ENCODE measurements at places on chromosomes 6 and 20.

DNA sequence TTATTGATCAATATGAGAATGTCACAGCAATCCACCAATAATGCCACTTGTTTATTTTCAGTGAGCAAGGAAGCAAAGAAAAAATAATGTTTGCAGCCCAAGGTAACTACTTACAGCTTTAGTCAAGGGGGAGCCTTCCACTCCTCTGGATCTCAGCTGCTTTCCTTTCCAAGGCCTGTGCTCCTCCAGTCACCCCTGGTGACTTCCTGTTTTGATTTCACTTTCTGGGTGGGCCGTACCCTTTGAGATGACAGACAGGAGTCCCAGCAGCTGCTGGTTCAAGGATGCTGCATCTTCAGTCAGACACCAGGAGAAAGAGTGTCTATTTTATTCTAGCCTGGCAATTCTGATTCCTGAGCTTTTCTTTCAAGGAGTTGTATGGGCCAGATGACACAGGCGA is 5.6 kb upstream of the VNN2 start:
- peak; percentile 1 for DNase-seq

GRCh38 chr20:36439040-36439730 is 102.1 kb upstream of the MYL9 start:
- peak; percentile 57 for DNase-seq

GRCh38 chr6:162363757-162364156 is 363.8 kb downstream of the PRKN start:
- no peak for DNase-seq

DNA sequence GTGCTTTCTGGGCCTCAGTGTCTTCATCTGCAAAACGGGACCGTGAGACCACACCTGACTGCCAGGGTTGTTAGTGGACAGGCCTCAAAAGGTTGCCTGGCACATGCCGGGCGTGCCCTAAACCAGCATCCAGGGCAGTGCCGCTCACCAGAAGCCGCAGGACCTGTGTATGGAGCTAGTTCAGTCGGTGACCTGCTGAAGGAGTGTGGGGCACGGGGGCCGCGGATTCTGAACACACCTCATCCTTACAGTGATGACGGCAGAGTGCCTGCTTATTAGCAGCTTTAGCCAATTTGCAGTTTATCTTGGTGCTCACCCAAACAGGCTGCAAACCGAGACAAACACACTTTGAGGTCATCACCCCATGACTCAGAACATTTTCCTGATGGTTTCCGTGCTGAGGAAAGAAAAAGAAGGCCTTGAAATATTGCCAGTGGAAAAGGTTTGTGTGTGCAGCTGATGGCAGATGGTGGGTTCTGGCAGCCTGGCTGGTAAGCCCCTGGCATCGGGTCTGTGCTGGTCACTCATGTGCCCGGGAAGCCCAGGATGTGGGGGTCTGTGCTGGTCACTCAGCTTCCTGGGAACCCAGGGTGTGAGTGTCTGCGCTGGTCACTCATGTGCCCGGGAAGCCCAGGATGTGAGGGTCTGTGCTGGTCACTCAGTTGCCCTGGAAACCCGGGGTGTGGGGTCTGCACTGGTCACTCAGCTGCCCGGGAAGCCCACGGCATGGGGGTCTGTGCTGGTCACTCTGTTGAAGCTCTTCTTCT is 153.8 kb downstream of the ERMARD start:
- DNase-seq = no peak

GRCh38 chr6:148214667-148215066 is 128.0 kb upstream of the SASH1 start:
- no peak for DNase-seq

DNA sequence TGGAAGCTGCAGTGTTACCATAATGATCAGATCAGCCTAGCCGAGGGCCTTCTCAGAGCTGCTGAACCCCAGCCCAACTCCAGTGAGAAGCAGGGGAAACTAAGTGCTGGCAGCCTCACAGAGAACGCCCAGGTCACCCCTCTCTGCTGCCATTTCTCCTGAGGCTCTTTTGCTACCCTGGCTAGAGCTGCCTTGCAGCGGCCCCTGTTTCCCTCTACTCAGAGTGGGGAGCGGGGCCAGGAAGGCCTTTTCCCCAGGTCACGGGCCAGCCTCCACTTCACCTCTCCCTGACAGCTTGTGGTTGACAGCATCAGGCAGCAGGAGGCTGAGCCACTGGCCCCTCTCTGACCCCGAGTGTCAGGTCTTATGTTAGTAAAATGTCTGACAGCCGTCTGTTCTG is 22.7 kb downstream of the ACTR5 start:
- no peak for DNase-seq

- DNase-seq = no peak
Observed at GRCh38 chr20:47137231-47137870, 219.1 kb downstream of the ZMYND8 start.

GRCh38 chr20:47968541-47969310 is 183.4 kb upstream of the SULF2 start:
- no peak for DNase-seq

DNA sequence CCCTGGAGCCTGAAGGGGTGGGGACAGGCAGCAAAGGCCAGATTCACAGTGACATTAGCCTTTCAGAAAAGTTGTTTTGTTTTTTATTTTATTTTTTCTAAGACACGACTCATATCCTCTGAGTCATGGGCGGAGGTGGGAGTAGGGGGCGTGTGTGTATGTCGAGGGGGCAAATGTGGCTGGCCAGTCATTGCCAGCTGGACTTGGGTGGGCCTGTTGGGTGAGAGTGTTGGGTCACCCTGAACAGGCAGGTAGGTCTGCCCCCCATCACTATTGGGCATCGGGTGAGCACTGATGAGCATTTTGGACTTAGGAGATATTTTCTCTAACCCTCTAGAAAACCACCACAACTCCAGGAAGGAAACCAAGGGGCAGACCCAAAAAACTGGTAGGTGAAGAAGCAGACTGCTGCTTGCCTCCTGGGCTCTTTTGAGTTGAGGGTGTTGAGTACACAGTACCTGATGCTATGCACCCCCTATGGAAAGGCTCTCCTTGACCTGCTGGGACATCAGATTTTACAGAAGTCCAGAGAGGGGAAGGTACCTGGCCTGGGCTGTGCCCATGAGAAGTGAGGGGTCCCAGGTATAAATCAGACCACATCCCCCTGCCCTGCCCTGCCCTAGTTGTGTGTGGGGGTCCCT is 5.6 kb downstream of the SMIM29 start:
- DNase-seq = no peak

- no peak for DNase-seq
Observed at GRCh38 chr6:143992285-143992684, 15.8 kb downstream of the PLAGL1 start.

- DNase-seq = no peak
Observed at GRCh38 chr6:112833581-112834131, 486.5 kb downstream of the RFPL4B start.

DNA sequence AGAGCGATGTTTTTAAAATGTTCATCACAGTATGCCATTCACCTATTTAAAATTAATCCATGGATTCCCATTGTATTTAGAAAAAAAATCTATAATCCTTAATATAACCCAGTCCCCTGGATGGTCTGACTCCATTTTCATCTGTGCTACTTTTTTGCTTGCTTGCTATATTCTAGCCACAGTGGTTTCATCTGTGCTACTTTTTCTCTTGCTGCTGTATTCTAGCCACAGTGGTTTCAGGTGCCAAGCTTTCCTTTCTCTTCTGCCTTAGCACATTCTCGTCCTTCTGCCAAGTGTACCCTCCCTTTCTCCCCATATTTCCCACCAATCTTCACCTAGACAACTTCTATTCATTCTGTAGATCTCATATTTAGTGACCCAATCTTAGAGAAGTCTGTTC is 33.3 kb upstream of the SOX4 start:
- DNase-seq = no peak

DNA sequence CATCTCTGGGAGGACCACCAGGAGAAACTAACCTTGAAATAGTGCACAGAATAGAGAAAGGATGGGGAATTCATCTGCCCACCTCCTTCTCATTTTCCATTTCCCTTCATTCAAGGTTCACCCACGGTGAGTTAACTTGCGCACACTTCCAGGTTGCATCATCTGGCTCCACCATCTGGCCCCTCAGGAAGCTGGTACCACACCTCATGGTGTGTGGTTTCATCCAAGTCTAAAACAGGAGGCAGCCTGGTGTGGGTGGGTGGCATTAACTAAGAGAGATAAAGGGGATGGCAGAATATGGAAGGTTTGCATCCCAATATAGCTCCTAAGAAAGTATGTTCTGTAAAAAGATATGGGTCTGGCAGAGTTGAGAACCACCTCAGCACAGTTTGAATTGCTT is 3.8 kb downstream of the ZNF334 start:
- no peak for DNase-seq

- no peak for DNase-seq
Observed at GRCh38 chr20:15848995-15849610, 724.1 kb downstream of the KIF16B start.

DNA sequence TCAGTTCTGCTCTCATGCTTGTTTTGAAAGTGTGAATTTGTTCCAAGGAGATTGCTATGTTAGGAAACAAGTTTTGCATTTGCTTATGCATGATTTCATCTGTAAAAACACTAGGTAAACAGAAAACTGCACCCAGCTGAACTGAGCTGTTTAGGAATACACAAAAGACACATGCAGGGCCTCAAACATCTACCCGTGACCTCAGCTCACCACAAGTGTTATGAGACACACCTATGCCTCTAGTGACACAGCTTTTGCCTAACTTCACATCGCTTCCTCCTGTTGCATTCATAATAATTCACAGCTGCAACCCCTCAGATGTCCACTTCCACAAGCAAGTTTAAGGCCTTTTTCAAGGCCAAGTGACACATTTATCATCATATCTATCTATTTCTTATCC is 98.0 kb upstream of the SLC24A3 start:
- no peak for DNase-seq

- no peak for DNase-seq
Observed at GRCh38 chr6:117206944-117207687, 58.2 kb upstream of the VGLL2 start.

DNA sequence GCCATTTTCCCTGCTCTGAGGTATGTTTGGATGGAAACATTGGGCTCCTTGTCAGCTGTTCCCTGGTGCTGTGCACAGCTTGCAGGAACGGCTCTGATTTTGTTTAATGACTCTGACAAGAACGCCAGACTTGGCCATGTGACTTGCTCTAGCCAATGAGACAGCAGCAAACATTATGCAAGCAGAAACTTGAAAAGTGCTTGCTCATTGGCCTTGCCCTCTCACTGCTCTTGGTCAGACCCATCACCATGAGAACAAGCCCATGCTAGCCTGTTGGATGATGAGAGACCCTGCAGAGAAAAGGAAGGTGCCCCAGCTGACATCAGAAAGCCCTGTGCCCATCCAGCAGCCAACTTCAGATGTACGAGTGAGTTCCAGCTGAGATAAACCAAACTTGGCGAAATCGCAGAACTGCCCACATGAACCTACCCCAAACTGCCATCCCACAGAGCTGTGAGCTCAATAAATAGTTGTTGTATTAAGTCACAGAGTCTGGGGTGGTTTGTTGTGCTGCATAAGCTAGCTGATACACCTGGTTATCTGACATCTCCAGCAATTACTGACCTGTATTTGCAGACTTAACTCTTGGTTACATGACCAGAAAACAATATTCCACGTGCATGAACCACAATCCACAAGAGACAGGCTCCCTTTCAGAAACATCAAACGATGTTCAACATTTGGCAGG is 96.9 kb downstream of the JPH2 start:
- DNase-seq = no peak

- DNase-seq = no peak
Observed at GRCh38 chr6:113381959-113382358, 475.2 kb upstream of the MARCKS start.

DNA sequence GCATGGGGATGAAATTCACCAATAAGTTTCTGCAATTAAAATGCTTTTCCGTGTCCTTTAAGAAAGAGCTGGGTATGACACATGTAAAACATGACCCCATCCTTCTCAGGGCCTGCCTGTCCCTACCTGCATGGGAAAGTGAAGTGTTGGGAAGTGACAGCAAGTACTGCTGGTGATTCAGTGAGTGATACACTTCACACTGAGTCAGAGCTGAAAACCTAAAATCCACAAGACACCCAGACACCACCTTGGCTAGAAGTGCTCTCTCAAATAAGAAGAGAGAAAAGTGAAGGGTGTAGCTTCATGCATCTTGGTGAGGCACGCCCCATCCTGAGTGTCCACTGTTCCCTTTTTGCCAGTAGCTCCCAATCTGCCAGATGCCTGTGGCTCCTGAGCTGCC is 3.3 kb downstream of the RAB22A start:
- no peak for DNase-seq

GRCh38 chr6:116251568-116252384 is 2.1 kb downstream of the TSPYL4 start:
- DNase-seq = no peak

GRCh38 chr6:117275205-117275604 is 9.8 kb downstream of the VGLL2 start:
- no peak for DNase-seq

- no peak for DNase-seq
Observed at GRCh38 chr6:111231090-111231459, 143.8 kb downstream of the SLC16A10 start.

DNA sequence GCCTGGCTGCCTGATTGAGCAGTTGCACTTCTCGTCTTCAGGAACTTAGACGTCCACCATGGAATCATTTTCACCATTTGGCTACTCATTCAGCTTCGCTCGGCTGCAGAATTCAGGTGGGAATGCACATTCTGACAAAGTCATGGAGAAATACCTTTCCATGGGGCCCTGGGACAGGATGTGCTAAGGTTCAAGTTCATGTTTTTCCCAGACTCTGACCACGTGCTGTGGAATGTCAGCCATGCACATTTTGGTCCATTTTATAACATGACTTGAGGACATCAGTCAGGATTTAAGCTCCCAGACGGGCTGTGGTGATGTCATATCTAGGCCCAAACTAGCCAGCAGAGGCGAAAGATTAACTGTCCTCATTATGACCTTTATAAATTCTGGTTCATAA is 205.3 kb downstream of the TBXT start:
- DNase-seq = no peak

GRCh38 chr20:43536817-43537440 is 21.9 kb upstream of the SGK2 start:
- DNase-seq = no peak

DNA sequence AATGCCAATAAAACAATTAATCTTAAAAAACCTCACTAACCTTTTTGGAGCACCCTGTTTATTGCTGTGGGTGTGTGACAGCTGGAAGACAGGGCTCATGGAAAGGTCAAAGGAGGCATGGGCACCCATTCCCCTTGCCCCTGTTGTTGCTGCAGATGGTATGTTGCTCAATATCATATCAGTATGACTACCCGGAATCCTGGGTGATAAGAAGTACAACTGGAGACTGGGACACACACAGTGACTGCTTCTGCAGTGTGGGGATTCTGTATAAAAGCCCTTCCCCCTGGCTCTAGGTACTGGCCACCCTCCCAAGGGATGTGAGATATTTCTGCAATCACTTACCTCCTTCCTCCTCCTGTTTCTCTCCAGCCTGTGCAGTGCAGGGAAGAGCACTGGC is 47.3 kb upstream of the IL20RA start:
- no peak for DNase-seq
